ENCODE measurements at places on chromosomes 1 and 21.

- no peak for DNase-seq
Observed at GRCh38 chr1:150777544-150777943, 12.0 kb upstream of the CTSS start.

GRCh38 chr1:242239398-242239797 is 240.5 kb upstream of the MAP1LC3C start:
- no peak for DNase-seq

DNA sequence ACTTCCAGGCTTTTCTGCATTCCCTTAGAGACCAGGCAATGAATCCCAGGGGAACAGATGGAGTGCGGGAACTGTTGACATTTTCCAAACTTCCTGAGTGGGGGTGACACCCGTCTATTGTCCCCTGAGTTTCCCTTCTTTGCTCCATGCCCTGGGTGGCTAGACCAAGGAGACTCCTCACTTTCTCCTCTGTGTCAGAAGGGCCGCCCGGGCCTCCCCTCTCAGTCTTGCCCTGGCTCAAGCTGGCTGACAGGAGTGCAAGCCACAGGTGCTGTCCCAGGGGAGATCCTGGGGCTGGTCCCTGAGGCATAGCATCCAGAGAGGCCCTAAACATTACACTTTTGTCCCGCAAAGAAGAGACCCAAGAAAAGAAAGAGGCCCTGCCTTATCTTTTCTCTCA is 62.8 kb downstream of the DDX20 start:
- no peak for DNase-seq

GRCh38 chr1:25837262-25837875 is 17.6 kb downstream of the MTFR1L start:
- no peak for DNase-seq

DNA sequence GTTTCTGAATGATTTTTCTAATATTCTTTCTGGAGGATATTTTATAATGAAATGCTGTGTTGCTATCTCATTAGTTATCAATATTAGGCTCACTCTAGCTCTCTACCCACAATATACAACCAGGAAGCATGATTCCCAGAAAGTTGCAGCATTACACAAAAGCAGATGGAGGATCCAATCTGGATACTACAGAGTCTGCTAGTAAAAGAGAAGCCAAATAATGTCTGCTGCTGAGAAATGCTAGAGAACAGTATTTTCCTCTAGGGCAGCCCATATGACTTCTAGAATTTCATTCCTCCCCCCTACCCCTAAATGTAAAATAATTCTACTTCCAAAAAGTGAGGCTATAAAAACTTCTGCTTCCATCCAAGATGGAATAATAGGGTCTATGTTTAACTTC is 239.8 kb downstream of the ZNF648 start:
- DNase-seq, result no peak

GRCh38 chr1:236063919-236064673 is 794 bp downstream of the NID1 start:
- DNase-seq, result no peak

- peak; percentile 17 for DNase-seq
Observed at GRCh38 chr1:173451981-173452380, 25.2 kb upstream of the PRDX6 start.
